ENCODE measurements at places on chromosomes 6 and 20.

DNA sequence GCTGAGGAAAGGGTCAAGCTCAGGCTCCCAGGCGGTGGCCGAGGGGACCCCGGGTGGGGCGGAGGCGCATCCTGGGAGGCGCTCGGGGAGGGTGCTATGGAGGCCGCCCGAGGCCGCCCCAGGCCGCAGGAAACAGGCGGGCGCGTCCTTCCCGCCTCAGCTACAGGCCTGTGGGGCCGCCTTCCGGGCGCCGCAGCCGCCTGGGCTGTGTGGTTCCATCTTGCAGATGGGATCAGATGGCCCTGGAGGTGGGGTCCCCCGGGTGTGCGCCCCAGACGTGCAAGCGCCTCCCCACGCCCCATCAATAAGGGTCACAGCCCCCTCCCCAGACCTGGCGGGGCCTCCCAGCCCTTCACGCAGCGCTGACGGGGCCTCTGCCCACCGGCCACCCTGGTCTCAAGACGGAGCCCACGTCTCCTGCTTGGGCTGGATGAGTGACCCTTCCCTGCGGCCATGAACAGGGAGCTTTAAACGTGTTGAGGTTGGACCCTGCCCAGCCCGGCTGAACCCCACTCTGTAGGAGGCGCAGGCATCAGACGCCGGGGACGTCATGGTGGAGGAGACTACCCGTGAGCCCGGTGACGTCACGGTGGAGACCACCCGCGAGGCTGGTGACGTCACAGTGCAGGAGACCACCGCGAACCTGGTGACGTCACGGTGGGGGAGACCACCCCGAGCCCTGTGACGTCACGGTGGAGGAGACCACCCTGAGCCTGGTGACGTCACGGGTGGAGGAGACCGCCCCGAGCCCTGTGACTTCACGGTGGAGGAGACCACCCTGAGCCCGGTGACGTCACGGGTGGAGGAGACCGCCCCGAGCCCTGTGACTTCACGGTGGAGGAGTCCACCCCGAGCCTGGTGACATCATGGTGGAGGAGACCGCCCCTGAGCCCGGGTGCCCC is 267.0 kb downstream of the DLL1 start:
- DNase-seq = no peak

DNA sequence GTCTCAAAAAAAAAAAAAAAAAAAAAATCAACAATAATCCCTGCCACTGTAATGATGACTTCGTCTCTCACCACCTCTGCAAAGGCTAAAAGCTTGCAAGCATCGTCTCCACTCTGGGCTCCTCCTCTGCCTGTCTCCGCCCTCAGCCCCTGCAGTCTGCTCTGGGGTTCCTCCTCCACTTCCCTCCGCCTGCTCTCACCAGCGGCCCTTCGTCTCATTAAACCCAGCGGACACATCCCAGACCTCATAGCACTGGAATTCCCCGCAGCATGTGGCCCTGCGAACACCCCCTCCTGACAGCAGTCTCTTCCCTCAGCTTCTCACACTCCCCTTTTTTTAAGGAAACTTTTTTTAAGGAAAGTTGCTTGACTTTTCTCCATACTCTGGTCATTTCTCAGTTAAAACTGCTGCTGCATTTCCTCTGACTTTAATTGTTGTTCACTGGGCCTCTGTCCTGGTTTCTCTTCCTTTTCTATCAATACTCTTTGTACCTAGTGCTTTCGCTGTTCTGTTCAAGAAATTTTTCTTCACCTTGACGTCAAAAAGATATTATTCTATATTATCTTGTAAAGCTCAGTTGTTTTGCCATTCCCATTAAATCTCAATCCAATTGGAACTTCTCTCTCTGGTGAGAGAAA is 70.9 kb upstream of the PLEKHG1 start:
- no peak for DNase-seq

GRCh38 chr6:164693944-164694343 is 615.5 kb downstream of the C6orf118 start:
- no peak for DNase-seq

DNA sequence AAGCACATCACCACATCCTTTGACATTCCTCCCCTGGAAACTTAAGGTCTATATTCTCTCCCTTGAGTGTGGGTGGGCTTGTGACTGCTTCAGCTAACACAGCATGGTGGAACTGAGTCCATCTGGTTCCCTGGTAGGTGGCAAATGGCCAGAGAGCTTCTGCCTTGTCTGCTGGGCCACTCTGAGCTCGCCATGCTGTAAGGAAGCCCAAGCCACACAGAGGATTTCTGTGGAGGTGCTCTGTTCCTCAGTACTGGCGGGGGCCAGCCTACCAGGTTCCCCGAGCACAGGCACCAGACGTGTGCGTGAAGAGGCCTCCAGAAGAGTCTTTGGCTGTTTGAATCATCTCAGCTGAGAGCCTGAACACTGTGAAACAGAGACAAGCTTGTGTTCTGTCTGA is 41.6 kb upstream of the PMEPA1 start:
- no peak for DNase-seq

- no peak for DNase-seq
These were observed 75.5 kb upstream of the FABP7 start for GRCh38 chr6:122704066-122704465.

- DNase-seq = no peak
These were observed 5.6 kb downstream of the CYP24A1 start for GRCh38 chr20:54167909-54168872.

GRCh38 chr6:100881707-100882040 is 545 bp upstream of the ASCC3 start:
- no peak for DNase-seq

GRCh38 chr6:90970672-90971071 is 383.8 kb upstream of the MAP3K7 start:
- no peak for DNase-seq

GRCh38 chr6:163813979-163814493 is 399.5 kb downstream of the QKI start:
- no peak for DNase-seq

DNA sequence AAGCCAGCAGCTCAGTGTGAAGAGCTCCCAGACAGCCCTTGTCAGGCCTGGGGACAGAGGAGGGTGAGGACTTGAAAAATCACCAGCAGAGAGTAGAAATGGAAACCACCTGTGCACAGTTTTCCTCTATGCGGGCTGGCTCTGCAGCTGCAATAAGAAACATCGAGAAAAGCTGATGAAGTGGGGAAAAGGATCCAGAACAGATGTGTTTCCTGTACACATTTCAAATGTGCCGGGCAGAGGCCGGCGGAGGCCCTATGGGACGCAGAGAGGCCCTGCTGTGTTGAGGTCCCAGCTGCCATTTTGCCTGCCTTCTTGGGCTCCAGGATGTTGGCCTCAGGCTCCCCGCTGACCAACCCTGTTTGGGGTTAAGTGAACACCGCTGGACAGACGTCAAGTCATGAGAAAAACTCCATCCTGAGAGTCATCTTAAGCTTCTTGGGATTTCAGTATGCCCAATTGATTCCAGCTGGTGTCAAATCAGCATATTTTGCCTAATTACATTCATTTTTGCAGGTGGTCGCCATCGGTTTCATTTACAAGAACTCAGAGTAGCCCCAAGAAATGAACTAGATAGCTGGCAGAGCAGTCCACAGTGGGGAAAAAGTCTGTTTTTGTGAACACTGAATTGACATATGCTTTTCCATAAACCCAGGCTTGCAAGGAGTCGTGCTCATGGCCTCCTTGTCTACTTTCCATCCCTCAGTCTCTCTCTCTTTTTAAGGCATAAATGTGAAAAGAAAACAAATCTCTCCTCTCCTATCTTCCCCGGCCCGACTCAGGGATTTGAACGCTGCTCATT is 150.4 kb upstream of the PHACTR3 start:
- DNase-seq = no peak

DNA sequence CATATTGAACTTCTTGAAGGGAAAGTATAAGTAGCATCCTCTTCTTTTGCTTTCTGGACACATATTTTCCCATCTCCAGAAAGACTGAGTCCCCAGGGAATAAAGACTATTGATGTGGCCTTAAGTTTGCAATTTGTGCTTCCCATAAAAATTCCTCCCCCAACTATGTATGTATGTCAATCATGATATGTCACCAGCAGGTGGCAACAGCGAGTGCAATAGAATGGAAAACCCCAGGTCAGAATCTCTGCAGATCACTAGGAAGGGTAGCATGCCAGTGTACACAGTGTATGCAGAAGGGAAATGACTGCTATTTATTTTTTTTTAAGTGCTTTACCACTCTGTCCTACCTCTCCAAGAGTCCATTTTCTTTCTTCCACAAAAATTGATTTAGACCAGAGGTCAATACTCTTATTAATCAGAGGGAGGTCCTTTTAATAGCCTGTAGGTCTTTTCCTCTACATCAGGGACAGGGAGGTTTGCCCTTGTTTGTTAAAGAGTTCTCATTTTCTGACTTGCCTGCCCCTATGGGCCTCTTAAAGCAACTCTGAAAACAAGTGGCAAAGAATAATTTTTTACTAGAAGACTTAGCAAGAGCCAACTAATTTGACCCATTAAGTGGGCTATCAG is 61.4 kb downstream of the BMP2 start:
- peak; percentile 16 for DNase-seq

- no peak for DNase-seq
These were observed 1.3 kb downstream of the EPHA7 start for GRCh38 chr6:93418033-93418407.

- peak; percentile 58 for DNase-seq
These were observed 70.0 kb downstream of the PTPN1 start for GRCh38 chr20:50580016-50580747.

GRCh38 chr6:23414051-23414445 is 712.0 kb upstream of the NRSN1 start:
- no peak for DNase-seq

GRCh38 chr20:49187330-49187850 is 744 bp downstream of the STAU1 start:
- DNase-seq = peak; percentile 19

DNA sequence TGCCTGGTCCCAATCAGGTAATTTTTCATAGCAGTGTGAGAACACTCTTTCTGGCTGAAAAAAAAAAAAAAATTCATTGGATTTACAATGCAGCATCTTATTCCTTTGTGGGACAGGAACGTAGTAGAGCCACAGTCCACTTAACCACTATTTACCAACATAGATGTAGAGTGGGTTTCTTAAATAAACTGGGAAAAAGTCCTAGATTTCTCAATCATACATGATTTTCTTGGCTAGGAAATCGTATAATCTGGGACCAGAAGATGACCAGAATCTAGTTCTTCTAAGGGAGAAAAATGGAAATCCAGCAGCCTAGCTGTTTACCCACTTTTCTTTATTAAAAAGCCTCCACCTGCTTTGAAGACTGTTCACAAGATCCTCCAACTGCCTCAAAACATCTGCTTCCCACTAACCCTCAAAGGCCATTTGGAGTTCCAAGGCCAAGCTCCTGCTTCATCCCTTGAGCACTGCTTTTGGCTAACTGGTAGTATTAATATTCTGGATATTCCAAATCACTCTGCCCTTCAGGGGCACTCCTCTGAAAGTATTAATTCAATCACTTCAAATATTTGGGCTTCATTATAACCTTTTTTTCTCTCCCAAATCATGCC is 70.4 kb downstream of the FYN start:
- DNase-seq = no peak

DNA sequence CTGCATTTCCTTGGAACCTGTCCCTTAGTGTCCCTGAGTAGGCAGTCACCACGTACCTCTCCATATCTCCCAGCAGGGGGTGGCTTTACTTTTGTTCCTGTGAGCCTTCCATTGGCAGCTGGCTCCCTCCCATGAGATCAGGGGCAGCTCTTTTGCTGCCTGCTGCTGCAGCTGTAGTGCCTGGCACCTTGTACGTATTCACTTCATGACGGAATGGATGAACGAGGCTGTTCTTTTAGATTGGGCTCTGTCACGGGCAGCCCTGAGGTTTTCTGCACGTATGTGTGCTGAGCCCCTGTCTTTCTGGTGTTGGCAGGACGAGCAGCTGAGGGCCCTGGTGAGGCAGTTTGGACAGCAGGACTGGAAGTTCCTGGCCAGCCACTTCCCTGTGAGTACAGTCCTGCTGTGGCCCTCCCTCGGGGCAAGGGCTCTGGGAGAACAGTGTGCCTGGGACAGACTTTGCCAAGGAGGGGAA is 14.6 kb downstream of the MYBL2 start:
- DNase-seq = no peak

DNA sequence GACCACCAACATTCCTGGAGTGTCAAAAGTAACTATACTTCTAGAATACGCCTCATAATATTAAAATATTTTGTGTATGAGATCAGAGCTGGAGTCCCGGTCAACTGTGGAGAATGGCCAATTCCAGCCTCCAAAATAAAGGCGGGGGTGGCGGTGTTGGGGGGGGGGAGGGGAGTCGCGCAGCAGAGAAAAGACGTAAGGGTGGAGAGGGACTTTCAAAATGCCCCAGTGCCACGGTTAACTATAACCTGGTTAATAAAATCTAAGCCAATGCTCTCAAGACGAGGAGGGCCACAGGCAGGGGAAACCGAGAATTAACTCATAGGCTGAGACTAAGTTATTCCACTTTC is 1.3 kb downstream of the NUP153 start:
- no peak for DNase-seq

- no peak for DNase-seq
These were observed 101.4 kb downstream of the LIN28B start for GRCh38 chr6:105058316-105058715.

- no peak for DNase-seq
These were observed 12.4 kb downstream of the EIF2S2 start for GRCh38 chr20:34099675-34100074.

- no peak for DNase-seq
These were observed 73.5 kb upstream of the ARID1B start for GRCh38 chr6:156703719-156704118.

DNA sequence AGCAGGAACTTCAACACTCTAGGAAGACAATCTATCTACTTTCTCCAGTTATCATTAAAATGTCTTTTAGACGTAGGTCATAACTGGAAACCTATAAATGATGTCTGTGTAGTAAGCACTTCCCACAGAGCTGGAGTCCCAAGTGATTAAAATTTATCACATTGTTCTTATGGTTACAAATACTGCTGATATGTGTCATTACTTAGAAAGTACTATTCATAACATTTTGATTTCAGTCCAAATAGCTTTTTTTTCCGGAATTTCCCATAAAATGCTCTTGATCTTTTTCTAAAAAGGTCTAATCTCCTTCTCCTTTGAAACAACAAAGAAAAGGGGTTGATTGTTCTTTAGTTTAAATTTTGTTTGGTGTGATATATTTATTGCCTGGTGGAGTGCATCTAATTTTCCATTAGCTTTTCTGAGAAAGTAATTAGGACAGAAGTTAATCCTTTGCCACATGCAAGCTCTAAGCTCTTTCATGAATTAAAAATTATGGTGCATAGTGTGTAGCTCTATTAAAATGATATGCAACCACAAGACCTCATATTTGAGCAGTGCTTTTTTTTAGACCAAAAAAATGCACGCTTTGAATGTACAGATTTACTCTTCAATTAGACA is 132.7 kb upstream of the TCF21 start:
- no peak for DNase-seq
